ENCODE measurements at places on chromosomes 1 and 21. TPM values are rescaled to one million over a fixed set of nuclear protein-coding genes. Genes with fewer than 3 reads are reported as not detected.

DNA sequence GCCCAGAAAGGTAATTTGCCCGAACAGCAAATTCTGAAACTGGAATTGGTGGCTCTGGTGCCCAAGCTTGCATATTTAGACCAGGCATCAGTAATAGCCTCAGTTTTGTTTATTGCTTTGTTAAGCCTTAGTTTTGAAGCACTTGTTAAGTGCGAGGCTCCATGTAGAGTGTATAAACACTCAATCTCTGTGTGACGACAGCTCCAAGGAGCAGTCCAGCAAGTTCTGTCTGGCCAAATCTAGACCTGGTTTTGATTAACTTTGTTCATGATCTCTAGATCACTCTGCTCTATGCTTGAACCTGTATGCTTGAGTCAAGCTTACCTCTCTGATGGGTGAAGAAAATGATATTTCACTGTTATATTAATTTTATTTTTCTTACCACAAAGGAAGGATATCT is 37.4 kb downstream of the DOP1B start:
- DNase-seq: no peak

DNA sequence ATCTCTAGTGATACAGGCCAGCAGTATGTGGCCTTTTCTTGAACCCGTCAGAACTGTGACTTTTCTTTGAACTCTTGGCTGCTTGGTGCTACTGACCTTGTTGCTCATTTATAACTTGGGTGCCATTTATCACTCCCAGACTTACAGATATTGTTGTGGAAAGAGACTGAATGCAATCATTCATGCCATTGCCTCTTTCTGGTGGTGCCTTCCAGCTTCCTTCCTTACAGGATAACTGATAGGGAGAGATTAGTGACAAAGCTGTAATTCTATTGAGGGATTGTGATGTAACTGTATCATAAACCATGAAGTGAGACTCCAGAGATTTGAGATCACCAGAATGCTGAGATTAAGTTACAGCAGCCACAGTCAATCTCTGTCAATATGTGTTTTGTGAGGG is 256.5 kb downstream of the USP25 start:
- no peak for DNase-seq

GRCh38 chr1:204065174-204065985 is 7.5 kb upstream of the SOX13 start:
- peak; percentile 70 for DNase-seq

DNA sequence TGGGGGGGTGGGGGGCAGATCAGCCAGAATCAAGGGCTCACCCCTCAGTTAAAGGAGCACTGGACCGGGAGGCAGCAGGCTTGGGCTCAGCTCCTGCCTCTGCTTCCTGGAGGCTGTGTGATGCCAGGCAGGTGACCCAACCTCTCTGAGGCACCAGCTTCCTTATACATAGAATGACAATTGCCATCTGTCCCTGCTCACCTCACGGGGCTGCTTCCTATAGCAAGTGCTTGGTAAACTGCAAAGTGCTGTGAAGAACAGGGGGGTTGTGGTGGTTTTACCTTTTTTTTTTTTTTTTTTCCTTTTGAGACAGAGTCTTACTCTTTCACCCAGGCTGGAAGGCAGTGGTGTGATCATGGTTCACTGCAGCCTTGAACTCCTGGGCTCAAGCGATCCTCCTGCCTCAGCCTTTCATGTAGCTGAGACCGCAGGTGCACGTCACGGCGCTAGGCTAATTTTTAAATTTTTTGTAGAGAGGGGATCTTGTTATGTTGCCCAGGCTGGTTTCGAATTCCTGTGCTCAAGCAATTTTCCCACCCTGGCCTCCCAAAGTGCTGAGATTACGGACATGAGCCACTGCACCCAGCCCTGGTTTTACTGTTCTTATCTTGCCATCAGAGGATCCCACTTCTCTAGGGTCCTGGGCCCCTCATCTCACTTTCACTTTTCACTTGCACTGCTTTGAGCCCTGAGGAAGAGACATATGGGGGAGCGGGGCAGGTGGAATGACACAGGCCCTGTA is 11.6 kb downstream of the KCNQ4 start:
- no peak for DNase-seq

DNA sequence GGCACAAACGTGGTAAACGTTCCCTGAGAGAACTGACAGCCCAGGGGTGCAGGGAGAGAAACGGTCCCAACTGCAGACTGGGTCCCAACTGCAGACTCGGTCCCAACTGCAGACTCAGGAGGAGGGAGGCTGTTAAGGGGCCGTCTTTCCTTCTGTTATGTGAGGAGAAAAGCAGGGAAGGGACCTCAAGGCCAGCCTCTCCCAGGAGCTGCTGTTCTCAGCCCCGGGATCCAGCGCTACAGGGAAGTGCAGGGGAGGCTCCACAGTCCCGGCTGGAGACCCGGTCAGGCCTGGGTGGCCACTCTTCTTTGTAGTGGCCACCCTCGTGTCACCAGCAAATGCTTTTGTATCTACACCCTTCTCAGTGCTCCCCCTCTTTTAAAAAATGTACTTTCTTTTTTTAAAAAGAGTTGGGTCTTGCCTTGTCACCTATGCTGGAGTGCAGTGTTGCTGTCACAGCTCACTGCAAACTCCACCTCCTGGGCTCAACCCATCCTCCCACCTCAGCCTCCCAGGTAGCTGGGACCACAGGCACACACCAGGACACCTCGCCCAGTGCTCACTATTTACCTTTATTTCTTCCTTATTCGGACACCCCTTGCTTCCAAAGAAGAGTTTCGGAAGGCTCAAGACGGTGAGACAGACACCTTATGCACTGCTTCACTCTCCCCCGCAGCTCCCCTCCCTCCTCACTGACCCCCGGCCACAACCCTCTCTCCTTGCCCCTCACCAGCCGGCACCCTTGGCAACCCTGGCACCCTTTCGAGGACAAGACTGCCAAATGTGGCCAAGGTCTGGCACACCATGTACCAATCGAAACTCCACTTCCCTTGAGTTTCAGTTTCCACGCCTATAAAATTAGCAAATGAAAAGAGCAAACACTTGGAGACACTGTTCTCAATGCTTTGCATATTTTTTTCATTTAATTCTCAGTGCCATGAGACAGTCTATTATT is 21.8 kb downstream of the CAPN2 start:
- no peak for DNase-seq

- DNase-seq: no peak
Measured at GRCh38 chr1:157115429-157115838, 15.8 kb upstream of the ETV3L start.

GRCh38 chr1:3504151-3504821 is 49.8 kb downstream of the ARHGEF16 start:
- peak; percentile 80 for DNase-seq

- no peak for DNase-seq
Measured at GRCh38 chr1:197736685-197737084, 38.6 kb downstream of the DENND1B start.

GRCh38 chr1:200181861-200182260 is 154.4 kb downstream of the NR5A2 start:
- DNase-seq: no peak

DNA sequence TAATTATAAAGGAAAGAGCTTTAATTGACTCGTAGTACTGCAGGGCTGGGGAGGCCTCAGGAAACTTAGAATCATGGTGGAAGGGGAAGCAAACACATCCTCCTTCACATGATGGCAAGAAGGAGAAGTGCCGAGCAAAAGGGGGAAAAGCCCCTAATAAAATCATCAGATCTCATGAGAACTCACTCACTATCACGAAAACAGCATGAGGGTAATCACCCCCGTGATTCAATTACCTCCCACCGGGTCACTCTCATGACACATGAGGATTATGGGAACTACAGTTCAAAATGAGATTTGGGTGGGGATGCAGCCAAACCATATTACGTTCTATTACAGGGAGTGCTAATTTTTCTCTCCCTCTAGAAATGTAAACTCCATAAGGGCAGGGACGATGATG is 14.2 kb upstream of the MRPS14 start:
- no peak for DNase-seq

DNA sequence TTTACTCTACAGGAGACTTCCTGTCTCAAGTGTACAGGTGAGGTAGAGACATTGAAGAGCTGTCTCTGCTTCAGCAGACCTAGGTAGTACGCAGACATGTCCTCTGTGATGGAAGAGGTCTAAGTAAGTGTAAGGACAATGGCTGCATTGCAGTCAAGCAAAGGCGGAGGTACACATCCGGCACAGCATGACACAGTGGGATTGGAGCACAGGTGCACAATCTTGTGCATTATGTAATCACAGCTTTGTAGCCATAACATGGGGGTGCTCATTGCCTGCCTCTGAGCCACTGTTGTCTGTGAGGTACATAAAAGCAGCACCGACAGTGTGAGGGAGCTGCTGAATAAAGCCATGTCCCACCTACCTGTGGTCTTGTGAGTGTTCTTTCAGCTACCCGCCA is 66.4 kb upstream of the CCDC190 start:
- no peak for DNase-seq

DNA sequence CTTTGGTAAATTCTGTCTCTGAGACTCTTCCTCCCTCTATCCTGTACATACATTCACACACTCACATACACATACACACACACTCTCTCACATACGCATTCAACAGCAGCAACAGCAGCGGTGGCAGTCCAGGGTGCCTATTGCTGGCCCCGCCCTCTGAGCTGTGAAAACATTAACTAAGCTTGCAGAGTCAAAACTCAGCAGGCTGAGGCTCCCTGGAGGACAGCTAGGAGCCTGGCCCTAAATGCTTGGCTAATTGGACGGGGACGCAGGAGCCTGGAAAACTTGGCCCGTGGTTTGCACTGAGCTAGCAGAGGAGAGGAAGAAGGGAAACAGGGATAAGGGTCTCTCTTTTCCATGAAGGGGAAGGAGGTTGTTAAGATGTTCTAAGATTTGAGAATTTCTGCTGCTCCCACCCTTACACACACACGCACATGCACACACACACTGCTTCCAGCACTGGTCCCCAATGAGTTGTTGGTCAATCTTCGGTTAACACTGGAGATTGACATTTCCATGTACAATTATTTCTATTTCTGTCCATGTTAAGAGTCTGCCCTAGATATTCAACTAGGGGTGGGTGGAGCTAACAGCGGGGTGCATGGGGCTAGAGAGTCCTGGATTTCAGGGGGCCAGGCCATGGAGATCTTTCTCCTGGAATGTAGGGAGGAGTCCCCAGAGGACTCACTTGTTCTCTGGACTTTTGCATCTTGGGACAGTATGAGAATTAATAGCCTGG is 94.2 kb downstream of the PLXNA2 start:
- no peak for DNase-seq

GRCh38 chr1:109514846-109515245 is 5.3 kb upstream of the AMIGO1 start:
- no peak for DNase-seq

GRCh38 chr1:17865912-17866739 is 111.0 kb downstream of the ACTL8 start:
- no peak for DNase-seq

- DNase-seq: no peak
Measured at GRCh38 chr1:12287869-12288268, 58.0 kb downstream of the VPS13D start.

- no peak for DNase-seq
Measured at GRCh38 chr1:102628109-102628613, 480.2 kb downstream of the COL11A1 start.

GRCh38 chr1:6790146-6790545 is 4.9 kb downstream of the CAMTA1 start:
- no peak for DNase-seq

Gene GJA4
- total RNA-seq: 25.5 TPM

Gene POLR3GL
- total RNA-seq: 38.4 TPM

Gene CD5L
- total RNA-seq: 0.38 TPM

Gene HSD3B2
- total RNA-seq: not detected

Gene RPTN
- not detected for total RNA-seq

Gene JUN
- 78.0 TPM for total RNA-seq

Gene TMEM52
- total RNA-seq: 0.68 TPM

Gene FCER1G
- 92.7 TPM for total RNA-seq

Gene RAB7B
- 4.5 TPM for total RNA-seq

Gene CRYAA
- not detected for total RNA-seq

Gene AMY2A
- not detected for total RNA-seq

Measured in left cardiac atrium (tissue), 4 donors.